CD4-positive, alpha-beta T cell treated with Interleukin-12 subunit alpha and Interleukin-12 subunit beta, for 1 hour (primary cell): ENCODE measurements at places on chromosomes 7 and 10.

DNA sequence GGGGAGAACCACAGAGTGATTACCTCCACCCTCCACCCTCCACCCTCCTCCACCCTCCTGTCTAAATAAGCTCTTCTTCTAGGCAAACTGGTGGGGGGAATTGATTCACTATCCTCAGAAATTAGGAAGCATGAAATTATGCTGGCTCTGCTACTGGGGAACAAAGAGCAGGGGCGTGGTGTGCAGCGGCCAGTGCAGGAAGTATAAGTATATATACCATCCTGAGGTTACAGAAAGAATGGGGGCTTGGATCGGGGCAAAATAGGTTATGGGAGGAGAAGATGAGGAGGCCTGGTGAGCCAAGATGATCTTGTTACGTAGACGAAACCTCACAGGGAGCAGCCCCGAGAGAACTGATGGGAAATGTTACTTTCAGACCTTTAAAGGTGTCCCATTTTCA is 49.1 kb downstream of the SYPL1 start:
- no peak for DNase-seq

GRCh38 chr10:130717083-130717482 is 580.9 kb downstream of the GLRX3 start:
- DNase-seq, result no peak

GRCh38 chr7:101985903-101986734 is 168.7 kb downstream of the CUX1 start:
- DNase-seq, result no peak

- no peak for DNase-seq
Measured at GRCh38 chr10:114928818-114929217, 9.2 kb upstream of the TRUB1 start.

GRCh38 chr10:17647326-17647725 is 3.4 kb downstream of the STAM start:
- DNase-seq, result no peak

DNA sequence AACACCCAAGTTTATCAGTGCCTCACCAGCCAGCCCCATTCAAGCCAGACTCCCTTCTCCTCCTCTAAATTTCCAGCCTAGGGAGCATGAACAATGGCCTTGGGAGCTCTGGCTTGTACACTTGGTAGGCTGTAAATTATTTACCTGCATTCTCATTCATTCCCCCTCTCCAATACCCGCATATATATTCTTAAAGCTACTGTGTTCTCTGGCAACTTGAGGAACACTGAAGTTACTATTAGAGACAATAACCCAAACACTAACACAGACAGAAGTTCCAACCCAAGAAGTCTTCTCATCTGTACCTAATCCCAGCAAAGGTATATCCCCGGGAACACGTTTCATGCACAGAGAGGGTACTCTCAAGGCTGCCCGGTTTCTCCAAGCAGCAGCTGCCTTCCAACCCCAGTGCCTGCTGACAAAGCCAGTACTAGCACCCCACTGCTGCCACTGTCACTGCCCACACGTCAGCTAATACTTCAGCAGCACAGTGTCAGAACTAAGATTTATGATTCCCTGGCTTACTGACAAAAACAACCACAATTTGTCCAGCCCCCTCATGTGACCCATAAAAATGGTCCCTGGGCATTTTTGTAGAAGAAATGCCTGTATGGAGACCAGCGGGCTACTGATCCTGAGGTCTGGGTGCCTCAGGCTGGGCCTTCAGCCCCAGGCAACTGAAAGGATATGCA is 3.1 kb downstream of the WDR91 start:
- no peak for DNase-seq

GRCh38 chr10:11208908-11209829 is 191.5 kb downstream of the CELF2 start:
- DNase-seq, result peak; percentile 40
